ENCODE measurements at places on chromosomes 4 and X.

DNA sequence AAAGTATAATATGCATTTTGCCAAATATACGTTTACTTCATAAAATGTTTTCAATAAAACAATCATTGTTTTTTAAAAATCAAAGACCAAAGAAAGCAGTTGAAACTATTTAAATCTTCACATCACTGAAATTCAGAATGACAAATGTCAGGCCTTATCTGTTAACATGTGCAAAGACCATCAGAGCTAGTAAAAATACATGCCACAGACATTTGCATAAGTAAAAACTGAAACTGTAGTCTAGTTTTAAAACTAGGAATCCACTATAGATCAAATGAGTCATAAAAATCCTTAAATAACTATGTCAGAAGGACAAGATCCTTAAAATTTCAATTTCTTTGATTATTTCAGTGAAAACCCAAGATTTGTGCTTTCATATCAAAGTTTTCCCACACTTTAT is 24.8 kb downstream of the KLHL15 start:
- no peak for DNase-seq

- DNase-seq: no peak
Observed at GRCh38 chr4:19725130-19725529, 526.6 kb upstream of the SLIT2 start.

DNA sequence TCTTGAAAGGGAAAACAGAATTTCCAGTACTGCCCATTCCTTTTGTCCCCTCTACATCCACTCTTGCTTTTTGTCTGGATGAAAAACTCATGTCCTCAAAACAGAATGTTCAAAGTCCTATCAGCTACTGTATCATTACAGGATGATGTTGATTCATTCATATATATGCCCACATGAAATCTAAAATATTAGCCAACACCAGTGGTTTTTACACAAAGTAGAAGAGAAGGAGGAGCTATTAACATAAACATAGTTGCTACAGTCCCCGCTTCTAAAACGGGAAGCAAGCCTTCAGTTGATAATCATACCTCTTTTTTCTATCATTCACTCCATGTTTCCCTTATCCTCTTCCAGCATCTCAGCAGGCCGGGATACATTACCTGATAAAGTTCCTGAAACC is 7.7 kb upstream of the THOC2 start:
- DNase-seq: no peak

GRCh38 chrX:41435708-41436107 is 11.4 kb upstream of the NYX start:
- DNase-seq: no peak

DNA sequence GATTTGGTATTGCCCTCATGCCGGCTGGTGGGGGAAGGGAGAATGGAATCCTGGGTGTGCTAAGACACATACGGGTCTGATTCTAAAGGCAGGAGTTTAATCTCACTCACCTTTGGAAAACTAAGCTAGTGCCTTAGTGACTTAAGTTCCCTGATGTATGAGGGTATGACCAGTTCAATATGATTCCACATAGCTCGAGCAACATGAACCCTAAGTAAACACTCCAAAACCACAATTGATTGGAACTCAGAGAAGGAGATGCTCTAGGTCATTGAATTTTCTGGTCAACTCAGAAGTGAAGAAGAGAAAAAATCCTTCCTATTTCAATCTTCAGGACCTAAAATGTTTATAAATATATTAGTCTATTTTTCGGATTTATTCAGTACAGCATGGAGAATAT is 420.1 kb upstream of the INTU start:
- no peak for DNase-seq

- no peak for DNase-seq
Observed at GRCh38 chrX:121562616-121563015, 515.2 kb downstream of the GLUD2 start.

- no peak for DNase-seq
Observed at GRCh38 chrX:2627272-2627867, 63.7 kb upstream of the CD99 start.

- no peak for DNase-seq
Observed at GRCh38 chr4:4203688-4204400, 22.9 kb downstream of the OTOP1 start.

- no peak for DNase-seq
Observed at GRCh38 chr4:10506077-10506476, 48.9 kb upstream of the ZNF518B start.

- DNase-seq: no peak
Observed at GRCh38 chrX:30219372-30219771, 4.0 kb downstream of the MAGEB2 start.

DNA sequence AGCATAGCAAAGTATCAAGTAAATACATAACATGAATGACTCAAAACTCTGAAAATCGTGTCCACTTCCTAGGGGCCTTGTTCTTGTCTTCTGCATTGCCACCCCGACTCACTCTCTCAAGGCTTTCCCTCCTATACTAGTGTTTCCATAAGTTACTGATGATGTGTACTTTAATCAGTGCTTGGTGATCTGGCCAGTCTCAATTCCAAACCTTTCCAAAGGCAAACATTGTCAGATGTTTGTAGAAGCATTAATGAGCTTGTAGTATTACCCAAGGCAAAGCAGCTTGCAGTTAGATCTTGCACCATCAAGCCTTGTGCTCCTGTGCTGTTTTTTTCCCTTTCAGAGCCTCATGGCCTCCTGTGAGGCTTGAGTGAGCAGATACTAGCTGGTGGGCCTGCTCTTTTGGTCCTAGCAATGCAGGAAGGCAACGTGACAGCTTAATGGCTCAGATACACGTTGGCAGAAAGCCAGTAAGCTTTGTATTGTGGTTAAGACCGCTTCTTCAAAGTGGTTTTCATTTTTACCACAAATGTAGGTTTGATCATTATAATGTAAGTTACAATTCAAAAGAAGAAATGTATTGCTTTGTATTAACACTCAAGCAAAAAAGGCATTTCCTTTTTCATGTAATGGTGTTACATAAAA is 51.8 kb downstream of the RBPJ start:
- DNase-seq: no peak

DNA sequence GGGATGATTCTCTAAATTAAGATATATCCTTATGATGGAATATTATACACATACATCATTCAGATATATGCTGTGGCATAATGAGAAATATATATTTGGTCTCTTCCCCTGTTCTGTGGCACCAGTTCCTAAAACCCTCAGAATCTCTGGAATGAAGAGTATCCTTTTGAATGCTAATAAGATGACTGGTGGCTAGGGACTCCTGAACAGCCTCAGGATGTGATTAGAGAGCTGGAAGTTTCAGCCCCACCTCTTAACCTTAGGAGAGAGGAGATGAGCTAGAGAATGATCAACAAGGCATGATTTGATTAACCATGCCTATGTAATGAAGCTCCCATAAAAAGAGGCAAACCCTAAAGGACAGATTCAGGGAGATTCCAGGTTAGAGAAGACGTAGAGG is 632.0 kb downstream of the IQCM start:
- DNase-seq: no peak

- DNase-seq: no peak
Observed at GRCh38 chr4:80229590-80229989, 32.3 kb downstream of the PRDM8 start.

GRCh38 chrX:135498236-135498635 is 22.2 kb upstream of the INTS6L start:
- no peak for DNase-seq

DNA sequence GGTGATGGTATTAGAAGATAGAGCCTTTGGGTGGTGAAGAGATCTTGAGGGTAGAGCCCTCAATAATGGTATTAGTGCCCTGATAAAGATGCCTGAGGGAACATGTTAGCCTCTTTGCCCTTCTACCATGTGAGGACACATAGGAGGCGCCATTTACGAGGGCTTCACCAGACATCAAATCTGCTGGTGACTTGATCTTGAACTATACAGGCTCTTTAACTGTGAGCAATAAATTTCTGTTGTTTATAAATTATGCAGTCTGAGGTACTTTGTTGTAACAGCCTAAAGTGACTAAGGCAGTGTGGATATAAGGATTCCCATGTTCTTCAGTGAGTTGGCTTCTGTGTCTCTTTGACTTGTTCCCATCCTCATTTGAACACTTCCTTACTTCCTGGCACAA is 11.8 kb downstream of the MOB1B start:
- no peak for DNase-seq

DNA sequence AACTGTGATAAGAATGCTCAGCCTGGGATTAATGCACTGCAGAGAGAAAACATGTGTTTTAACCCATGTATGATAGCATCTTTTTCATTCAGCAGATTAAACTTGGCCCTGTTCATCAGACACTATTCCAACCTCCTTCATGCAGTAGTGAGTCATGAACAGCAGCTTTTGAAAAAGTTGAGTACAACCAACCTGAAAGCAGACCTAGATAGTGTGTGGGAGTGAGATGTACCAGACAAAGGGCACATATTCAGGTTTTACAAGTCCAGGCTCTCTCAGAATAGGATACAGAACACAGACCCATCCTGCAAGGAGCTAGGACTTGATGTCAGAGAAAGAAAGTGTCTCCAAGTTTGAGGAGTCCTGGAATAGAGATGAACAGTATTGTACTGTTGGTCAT is 237.3 kb upstream of the STS start:
- no peak for DNase-seq

GRCh38 chr4:47577779-47578553 is 92.9 kb downstream of the ATP10D start:
- no peak for DNase-seq

DNA sequence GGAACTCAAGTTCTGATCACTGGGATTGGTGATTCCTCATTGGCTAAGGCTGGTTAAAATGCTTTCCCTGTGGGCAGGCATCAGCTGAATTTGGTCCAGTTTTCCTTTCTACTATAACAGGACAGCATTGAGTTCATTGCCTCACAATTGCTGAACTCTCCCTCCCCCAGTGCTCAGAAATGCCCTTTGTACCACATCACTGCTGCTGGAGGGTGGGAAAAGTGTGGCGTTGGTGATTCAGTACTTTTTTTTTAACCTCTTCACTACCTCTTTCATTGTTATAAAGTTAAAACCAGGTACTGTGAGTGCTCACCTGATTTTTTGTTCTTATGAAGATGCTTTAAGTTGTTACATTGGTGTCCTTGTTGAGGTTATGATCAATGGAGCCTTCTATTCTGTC is 69.3 kb upstream of the IL2 start:
- no peak for DNase-seq

GRCh38 chr4:12411072-12411471 is 982.4 kb upstream of the HS3ST1 start:
- DNase-seq: no peak

DNA sequence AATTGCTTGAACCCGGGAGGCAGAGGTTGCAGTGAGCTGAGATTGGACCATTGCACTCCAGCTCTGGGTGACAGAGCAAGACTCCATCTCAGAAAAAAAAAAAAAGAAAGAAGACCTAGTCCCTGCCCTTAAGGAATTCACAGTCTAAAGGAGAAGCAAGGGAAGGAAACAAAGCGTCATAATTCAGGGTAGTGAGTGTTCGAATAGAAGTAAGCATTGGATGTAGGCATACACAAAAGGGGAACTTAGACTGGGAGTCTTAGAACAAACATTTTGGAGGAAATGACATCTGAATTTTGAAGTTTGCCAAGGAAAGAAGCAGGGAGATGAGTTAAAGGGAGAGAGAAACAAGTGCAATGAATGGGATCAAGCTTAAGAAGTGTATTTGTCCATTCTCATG is 32.4 kb downstream of the PPM1K start:
- DNase-seq: no peak

DNA sequence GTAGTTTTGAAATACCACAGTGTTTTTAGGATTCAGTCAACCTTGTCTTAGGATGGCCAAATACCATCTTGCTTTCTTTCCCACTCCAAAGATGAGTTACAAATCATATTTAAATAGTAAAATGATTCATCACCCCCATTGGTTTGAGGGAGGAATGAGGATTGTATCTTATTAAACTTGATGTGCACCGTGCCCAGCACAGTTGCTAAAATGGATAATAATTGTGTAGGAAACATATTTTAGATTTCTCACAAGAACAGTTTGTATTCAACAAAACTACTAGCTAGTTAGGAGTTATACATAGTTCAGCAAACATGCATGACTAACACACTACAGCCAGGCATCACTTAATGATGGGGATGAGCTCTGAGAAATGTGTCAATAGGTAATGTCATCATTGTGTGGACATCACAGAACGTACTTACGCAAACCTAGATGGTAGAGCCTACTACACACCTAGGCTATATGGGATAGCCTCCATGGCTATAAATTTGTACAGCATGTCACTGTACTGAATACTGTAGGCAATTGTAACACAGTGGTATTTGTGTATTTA is 245.4 kb downstream of the FBXW7 start:
- DNase-seq: no peak

DNA sequence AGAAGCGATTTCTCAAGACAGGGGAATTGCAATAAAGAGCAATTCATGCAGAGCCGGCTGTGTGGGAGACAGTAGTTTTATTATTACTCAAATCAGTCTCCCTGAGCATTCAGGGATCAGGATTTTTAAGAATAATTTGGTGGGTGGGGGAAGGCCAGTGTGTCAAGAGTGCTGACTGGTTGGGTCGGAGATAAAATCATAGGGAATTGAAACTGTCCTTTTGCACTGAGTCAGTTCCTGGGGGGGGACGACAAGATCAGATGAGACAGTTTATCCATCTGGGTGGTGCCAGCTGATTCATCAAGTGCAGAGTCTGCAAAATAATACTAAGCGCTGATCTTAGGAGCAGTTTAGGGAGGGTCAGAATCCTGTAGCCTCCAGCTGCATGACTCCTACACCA is 502.4 kb downstream of the NLGN4X start:
- no peak for DNase-seq

GRCh38 chrX:16664074-16664473 is 14.1 kb downstream of the S100G start:
- no peak for DNase-seq

GRCh38 chrX:80282535-80282934 is 137.7 kb upstream of the TENT5D start:
- DNase-seq: no peak

GRCh38 chrX:153395613-153396319 is 5.4 kb downstream of the PNMA6E start:
- DNase-seq: no peak

GRCh38 chr4:25827373-25827772 is 35.4 kb downstream of the SEL1L3 start:
- DNase-seq: no peak

DNA sequence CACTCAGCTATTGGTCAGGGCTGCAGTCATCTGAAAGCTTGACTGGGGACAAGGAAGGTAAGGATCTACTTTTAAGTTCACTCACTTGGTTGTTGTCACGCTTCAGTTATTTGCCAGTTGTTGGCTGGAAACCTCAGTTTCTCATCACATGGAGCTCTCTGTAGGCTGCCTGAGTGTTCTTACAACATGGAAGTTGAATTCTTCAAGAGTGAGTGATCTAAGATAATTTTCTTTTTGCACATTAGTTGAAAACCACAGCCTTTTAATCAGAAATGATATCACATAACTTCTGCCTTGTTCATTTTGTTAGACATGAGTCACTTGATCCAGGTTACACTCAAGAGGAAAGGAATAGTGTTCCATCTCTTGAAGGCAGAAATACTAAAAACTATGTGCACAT is 552.7 kb downstream of the RAPGEF2 start:
- peak; percentile 74 for DNase-seq

DNA sequence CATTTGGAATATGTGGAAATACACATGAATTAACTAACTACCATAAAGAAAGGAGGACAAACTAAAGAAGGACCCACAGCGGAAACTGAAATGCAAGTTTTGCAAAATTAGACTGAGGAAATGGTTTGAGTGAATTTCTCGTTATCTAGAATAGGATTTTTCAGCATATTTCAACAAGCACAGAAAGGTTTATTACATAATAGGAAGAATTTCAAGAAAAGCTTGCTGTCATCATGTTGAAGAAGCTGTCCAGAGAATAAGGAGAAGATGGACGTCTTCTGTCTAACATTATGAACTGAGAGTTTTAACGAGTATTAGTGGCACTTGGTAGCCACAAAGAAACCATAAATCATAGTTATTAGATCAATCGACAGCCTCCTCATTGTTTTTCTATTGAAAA is 45.0 kb downstream of the TEC start:
- DNase-seq: no peak

Data from HS-5 (cell line).